Ovary (tissue), 10 donors: ENCODE measurements at places on chromosomes 3 and 15.

DNA sequence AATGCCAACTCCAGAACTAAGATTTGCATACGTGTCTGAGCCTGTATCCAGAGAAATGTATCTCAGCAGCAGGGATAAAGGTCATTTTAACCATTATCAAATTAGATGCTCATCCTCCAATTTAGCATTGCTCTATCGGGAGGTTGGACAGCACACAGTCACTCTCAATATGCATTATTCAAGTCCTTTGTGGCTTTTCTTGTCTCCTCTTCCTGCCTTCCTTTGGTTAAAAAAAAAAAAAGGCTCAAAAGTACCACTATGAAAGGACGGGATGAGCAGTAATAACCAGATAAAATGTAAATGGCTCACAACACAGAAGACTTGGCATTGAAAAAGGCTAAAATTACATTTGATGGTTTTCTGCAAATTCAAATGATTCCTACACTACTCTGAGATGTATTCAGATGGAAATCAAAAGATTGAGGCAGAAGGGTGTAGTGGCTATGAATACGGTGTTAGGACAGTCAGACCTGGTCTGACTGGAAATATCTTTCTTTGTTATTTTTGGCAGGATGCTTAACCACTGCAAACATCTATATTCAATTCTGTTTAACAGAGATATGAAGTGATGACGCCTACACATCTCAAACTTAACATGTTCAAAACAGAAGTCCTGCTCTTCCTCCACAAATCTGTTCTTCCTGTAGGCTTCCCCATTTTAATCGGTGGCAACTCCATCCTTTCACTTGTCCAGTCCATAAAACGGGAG lies 109.6 kb downstream of the ADAMTS9 start:
- DNase-seq = no peak

GRCh38 chr15:88321271-88321670 lies 64.7 kb upstream of the NTRK3 start:
- DNase-seq = no peak

DNA sequence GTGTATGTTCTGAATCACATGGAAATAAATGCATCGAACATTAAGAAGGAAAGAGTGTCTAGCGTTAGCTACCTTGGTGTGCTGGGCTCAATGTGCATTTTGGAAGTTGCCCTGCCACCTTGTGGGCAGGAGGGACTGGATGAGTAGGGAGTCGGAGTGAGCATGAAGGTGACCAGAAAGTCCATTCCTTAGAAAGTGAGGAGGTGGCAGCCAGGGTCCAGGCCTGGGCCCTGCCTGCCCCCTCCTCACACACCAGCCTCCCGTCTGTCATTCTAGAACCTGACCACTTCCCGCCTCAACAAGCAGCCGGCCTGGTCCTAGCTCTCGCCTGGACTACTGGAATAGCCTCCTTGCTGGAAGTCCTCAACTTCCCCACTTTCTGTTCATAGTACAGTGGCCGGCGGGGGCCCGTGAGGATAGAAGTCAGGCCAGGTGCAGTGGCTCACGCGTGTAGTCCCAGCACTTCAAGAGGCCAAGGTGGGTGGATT lies 10.2 kb upstream of the GATA2 start:
- DNase-seq = no peak

GRCh38 chr15:47587940-47588802 lies 129.1 kb upstream of the SEMA6D start:
- DNase-seq = no peak

GRCh38 chr3:61634678-61635077 lies 73.3 kb downstream of the PTPRG start:
- DNase-seq = no peak
